ENCODE measurements at places on chromosomes 12 and 14.

DNA sequence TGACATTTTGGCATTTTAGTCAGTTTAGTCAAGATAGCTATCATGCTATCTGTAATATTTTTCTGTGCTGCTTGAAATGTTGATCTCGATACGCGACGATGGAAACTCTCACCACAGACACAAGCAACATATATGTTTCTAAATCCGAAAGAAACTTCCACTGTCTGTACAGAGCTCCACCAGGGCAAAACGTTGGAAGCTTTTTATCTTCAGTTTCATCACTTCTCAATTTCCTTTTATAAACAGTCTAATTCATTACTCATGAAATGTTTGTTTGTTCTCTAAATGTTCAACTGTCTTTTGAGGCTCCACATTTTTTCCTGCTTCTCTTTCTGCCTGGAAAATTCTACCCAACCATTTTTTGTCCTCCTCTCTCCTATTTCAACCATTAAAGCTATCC is 737.6 kb downstream of the SLC16A7 start:
- no peak for DNase-seq

DNA sequence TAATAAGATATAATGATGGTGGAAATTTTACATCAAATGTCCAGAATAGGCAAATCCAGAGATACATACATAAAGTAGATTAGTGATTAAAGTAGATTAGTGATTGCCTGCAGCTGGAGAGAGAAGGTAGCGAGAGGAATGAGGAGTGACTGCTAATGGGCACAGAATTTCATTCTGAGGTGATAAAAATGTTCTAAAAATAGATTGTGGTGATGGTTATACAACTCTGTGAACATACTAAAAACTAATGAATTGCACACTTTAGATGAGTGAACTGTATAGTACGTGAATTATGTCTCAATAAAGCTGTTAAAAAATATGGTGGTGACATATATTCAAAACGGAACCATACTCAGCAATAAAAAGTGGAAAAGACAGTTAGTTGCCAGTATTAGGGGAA is 41.7 kb downstream of the PPP2R5E start:
- no peak for DNase-seq

DNA sequence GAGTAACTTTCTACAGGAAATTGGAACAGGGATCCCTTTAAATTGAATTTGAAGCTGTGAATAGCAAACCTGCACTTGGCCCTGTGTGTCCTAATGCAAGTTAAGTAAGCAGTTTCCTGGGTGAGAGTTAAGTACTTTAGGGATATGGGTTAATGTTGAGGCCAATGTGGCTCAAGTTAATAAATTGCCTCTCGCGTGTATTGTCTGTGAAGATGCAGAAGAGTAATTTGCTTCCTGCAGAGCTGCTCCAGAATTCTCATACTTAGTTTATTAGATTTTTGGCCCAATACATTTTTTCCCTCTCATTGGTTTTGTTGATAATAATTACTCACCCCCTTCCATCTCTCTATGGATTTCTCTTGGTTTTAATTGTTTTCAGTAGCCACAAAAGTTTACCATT is 86.5 kb downstream of the SLC25A47 start:
- DNase-seq = no peak

GRCh38 chr14:25121337-25122129 is 71.6 kb upstream of the STXBP6 start:
- peak; percentile 88 for DNase-seq

GRCh38 chr12:2287589-2287988 is 234.8 kb downstream of the CACNA1C start:
- no peak for DNase-seq

DNA sequence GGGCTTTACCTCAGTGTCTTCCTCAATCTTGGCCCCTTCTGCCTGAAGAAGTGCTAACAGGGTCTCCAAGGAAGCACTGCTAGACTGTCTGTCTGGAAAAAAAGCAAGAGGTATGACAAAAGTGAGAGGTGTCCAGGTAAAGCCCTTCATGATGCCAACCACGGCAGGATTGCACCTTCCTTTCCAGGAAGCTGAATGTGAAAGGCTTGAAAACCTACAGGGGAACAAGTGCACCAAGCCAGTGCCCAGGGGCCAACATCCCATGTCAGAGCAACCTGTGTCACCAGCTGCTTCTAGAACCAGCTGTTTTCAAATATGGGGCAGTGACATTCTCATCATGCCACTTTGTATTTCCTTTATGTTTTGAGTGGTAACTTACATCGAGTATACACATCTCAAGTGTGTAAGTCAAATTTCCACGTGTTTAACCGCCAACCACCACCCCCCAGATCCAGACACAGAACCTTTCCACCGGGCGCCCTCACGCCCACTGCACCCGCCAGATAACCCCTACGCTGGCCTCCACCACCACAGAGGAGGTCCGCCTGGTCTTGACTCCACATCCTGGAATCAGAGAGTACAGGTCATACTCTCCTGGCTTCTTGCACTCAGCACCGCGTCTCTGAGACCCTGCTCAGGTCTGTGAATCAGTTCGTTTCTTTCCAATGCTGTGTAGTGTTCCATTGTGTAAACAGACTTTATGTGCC is 27.3 kb downstream of the VPS37B start:
- DNase-seq = no peak

GRCh38 chr12:129826273-129826672 is 77.6 kb downstream of the TMEM132D start:
- DNase-seq = no peak

DNA sequence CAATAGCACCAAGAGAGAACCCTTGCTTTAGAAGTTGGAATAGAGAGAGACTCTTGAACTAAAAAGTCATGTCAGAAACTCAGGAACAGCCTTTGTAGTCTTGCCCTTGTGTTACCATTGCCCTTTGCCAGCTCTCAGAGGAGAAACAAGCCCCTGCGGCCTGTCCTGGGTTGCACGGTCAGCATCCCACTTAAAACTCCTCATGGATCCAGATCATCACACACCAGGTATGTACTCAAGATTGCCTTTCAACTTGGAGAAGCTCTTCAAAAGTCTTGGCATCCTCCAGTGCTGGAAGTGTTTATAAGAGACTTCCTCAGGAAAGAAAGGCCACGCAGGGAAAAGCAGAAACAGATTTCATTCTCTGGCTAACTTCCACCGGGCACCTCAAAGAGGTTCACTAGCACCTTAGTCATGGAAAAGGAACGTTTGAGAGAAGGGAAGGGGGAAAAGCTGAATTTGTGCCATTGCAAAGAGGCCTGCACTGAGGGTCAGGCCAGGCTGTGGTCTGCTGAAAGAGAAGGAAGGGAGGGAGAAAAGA is 594.2 kb downstream of the MED13L start:
- DNase-seq = no peak

GRCh38 chr14:96592591-96593386 is 90.6 kb downstream of the PAPOLA start:
- no peak for DNase-seq

- DNase-seq = no peak
Observed at GRCh38 chr12:2299206-2299605, 246.4 kb downstream of the CACNA1C start.

- no peak for DNase-seq
Observed at GRCh38 chr14:53156238-53156637, 3.1 kb upstream of the DDHD1 start.

DNA sequence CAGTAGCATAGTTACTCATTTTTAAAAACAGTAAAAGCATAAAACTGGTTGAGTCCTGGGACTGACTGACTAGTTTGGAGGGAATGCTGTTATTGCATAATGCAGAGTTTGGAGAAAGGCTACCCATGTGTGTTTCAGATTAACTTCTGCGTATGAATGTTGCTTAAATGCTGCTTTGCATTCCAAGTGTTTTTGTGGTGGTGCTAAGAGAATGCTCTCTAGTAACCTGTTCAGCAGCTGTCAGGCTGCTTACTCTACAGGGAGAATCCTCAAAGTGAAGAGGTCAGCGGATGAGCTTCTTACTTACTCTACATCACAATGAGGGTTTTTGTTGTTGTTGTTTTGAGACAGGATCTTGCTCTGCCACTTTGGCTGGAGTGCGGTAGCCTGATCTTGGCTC is 4.3 kb downstream of the DLST start:
- peak; percentile 90 for DNase-seq

GRCh38 chr14:100577321-100577985 is 9.8 kb downstream of the BEGAIN start:
- DNase-seq = no peak

GRCh38 chr12:105229371-105229770 is 6.6 kb downstream of the APPL2 start:
- no peak for DNase-seq

- peak; percentile 41 for DNase-seq
Observed at GRCh38 chr12:50326590-50327284, 43.4 kb upstream of the LIMA1 start.

DNA sequence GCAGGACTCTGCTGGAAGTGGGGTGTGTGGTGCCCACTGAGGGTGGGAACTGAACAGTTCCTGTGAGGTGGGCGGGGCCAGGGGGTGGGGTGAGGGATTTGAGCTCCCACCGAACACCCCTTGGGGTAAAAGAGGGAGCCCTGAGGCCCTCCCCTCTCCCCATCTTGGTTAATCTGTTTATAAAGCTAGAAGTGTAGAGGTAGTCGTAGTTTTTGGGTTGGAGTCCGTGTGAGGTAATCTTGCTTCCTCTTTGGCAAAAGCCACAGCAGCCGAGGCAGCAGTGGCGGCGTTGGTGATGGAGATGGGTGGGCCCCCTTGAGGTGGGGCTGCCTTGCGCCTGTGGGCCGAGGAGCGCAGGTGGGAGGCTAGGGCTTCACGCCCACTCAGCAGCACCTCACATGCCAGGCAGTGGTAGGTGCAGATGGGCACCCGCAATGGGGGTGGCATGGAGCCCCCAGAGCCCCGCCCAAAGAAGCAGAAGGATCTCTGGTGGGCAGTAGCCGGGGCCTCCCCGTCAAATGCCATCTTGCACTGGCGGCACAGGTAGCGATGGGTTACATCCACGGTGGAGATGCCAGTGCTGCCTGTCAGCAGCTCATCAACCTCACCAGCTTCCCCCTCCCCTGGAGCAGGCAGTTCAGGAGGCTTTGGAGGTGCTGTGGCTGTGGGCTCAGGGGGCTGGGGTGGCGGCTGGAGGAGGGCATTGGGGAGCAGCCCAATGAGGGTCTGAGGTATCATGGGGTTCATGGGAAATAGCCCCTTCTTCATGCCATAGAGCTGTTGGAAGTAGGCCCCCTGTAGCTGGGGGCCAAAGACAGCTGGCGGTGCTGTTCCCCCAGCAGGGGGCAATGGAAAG is 29.6 kb downstream of the ZFHX2 start:
- no peak for DNase-seq

DNA sequence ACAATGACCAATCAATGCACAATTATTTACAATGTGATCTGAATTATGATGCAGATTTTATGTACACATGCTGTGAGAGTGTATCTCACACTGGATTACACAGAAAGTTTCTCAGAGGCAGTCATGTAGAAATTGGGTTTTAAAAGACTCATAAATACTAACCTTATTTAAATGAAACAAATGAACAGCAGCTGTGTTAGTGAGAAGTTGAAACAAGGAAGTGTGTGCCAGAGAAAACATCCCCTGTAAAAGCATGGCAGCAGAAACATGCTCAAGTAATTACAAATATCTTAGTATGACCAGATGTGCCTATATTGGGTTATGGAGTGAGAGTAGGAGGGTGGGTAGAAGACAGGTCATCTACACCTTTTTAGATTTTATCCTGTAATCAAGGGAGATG is 723.7 kb downstream of the C12orf50 start:
- DNase-seq = no peak

GRCh38 chr14:82412545-82412944 is 878.9 kb upstream of the SEL1L start:
- DNase-seq = no peak

DNA sequence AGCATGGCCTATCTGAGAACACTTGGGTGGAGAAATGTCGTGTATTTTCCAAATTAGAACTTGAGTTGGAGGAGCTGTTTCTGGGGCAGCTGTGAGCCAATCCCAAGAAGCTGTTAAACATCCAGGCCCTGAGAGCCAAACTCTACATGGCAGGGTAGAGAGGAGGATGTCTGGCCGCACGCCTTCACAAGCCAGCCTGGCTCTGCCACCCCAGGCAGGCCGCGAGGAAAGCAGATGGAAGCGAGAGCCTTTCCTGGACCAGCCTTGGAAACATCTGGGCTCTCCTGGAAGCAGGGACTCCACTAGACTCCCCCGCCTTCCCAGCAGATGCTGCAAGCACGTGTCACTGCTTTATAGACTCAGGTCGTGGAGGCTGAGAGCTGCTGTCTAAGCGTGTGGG is 312.8 kb upstream of the FKBP4 start:
- DNase-seq = no peak

DNA sequence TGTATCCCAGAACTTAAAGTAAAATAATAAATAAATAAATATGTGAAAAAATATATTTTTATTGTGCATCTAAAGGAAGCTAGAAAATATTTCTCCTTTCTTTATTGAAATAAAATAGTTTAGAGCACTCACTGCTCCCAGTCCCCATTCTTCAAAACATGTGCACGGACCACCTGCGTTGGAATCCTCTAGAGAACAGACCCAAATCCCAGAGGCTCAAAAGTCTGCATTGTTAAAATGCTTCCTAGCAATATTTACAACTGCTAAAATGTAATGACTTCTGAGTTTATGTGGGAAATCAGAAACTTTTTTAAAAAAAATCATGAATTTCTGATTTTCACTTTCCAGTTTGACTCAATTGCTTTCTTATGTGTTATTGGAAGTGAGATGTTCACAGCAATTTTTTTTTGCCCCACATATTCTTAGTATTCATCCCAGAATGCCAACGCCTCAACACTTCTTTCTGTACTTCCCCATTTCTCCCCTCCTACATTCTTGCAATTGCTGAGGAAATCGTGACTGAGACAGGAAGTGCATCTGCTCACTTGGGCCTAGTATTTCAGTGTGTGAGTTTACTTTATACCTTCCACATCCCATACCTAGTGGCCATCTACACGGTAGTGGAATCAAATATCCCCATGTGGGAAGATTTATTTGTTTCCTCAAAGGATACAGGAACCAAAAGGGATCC is 116.0 kb upstream of the FLRT2 start:
- no peak for DNase-seq

- DNase-seq = peak; percentile 7
Observed at GRCh38 chr12:86261142-86261541, 5.0 kb upstream of the MGAT4C start.

DNA sequence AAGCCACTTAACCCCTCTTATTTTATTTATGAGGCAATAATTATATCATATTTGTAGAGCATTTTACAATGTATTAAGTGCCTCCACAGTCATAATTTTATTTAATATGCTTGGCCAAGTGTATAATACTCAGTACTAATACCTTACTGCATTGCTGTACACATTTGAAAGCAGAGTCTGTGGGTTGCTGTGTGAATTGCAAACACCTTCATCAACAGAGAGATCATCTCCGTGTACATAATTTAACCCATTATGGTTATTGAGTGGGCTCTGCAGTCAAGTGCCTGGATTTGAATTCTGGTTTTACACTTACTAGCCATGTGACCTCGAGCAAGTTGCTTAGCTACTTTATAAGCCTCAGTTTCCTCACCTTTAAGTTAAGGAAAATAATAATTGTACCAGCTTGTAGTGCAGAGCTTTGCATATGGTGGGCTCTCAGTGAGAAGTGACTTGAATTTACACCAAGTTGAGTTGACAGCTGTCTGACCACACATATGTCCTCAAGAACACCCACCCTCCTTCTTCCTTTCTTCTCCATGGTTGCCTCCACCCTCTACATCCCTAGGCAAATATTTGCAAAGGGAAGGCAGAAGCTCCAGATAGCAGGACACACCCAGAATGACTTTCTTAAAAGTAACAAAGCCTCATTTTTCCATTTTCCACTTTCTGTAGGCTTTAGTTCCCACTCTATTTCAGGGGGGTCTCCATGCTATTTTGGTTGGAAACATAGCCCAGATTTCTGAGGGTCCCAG is 12.3 kb downstream of the CRACR2A start:
- DNase-seq = no peak

- peak; percentile 90 for DNase-seq
Observed at GRCh38 chr12:66036317-66036716, 94.2 kb downstream of the LLPH start.

GRCh38 chr12:7146228-7146627 is 16.1 kb downstream of the CLSTN3 start:
- DNase-seq = no peak

All from skeletal muscle cell (primary cell).